ENCODE measurements at places on chromosomes 3 and 15.

- no peak for DNase-seq
Observed at GRCh38 chr3:16928386-16929132, 43.8 kb downstream of the PLCL2 start.

- no peak for DNase-seq
Observed at GRCh38 chr15:96336596-96337364, 6.3 kb downstream of the NR2F2 start.

GRCh38 chr15:101437209-101437608 is 52.3 kb downstream of the PCSK6 start:
- no peak for DNase-seq

DNA sequence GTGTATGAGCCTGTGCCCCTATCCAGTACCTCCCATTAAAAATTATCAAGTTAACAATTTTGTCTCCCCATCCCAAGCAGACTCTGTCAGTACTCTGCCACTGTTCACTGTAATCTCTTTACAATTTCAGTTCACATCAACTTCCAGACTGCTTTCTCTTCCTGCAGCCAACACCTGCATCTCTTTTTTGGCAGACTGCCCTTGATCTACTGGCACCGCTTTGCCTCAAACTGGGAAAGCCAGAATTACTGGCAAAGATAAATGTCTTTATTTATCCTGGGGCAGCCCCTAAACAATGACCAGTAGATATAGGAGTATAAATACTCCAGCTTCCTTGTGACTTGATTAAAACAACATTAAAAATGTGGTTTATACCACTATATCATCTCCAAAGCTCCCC is 494.1 kb downstream of the ZNF385D start:
- no peak for DNase-seq

DNA sequence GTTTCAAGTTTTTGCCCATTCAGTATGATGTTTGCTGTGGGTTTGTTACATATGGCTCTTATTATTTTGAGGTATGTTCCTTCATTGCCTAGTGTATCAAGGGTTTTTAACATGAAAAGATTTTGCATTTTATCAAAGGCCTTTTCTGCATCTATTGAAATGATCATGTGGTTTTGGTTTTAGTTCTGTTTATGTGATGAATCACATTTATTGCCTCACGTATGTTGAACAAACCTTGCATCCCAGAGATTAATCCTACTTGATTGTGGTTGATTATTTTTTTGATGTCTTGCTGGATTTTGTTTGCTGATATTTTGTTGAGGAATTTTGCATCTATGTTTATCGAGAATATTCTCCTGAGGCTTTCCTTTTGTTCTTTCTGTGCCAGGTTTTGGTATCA is 39.4 kb downstream of the TMCO5A start:
- no peak for DNase-seq

DNA sequence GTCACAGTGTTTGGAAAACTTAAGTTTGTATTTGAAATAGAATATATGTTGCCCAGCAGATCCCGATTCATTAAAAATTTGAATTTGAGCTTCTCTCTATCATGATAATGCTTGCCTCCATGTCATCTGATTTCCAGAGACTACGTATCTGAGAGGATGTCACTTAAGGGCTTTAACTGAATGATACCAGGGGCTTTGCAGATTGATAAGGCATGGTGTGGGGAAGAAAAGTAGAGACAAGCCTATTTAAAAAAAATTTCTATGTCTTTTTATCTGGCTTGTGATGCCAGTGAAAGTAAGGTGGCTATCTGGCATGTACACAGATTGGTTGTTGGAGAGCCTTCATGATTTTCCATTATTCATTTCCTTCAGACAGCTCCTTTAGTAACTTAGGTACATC is 72.7 kb downstream of the UBE2E2 start:
- no peak for DNase-seq

GRCh38 chr3:89138048-89138447 is 30.6 kb downstream of the EPHA3 start:
- no peak for DNase-seq

DNA sequence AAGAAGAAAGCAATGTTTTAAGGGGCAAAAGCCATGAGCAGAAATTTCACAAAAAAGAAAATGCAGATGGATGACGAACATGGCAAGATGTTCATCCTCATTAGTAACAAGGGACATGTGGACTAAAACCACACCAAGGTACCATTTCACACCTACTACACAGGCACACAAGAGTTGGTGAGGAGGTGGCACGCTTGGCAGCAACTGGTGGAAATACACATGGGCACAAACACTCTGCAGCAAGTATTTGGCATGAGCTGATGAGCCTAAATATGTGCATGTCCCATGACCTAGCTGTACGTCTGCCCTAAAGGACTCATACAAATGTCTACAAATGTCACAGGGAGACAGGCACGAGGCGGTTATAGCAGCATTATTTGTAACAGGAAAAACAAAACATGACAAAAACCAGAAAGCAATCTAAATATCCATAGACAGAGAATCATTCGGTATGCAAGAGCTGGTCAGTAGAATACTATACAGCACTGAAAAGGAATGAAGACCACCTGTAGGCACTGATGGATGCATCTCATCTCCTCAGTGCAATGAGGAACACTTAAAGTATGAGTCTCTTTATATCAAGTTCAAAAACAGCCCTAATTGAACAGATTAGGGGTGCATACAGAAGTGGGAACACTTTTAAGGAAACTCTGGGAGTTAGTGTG is 11.5 kb upstream of the FBLN2 start:
- DNase-seq, result no peak

DNA sequence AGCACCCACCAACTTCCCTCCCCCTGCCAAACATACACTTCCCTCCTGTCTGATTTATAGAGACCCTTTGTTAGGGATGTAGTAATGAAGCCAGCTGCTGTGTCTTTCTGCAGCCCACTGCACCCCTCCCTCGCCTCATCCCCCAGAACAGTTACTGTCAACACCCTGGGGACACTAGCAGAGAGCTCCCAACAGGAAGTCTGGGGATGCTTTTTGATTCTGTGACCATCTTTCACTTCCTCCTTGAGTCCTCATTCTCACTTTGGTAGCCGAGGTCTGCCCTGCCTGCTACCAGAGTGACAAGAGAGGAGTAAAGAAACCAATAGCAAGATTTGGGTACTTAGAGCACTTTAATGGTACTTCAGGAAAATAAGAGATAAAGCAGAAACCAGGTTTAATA is 201.6 kb downstream of the SATB1 start:
- DNase-seq, result no peak

DNA sequence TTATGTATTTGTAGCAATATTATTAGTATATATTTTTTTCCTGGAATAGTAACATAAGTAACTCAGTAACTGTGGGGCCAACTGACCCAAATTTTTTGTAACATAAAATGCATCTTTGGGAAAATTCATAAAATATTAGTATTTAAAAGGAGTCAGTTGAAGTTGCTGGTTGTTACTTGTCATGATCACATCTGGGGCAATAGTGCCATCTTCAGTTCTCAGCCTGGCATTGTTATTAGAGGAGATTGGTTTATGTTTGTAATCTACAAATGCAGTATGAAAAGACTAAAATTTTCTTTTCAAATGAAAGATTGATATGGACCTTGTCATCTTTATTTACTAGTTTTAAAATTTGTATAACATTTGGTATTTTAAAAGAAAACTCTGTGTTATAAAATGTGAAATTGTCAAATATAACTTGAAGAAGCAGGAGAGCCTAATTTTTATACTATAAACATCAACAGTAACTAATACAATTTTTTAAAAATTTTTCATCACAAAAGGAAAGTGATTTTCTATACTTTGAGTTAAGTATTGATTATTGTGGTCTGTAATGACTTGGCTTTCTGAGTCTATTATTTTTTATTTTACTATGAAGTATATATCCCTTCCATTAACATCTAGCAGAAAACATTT is 38.8 kb upstream of the MLF1 start:
- peak; percentile 14 for DNase-seq

- no peak for DNase-seq
Observed at GRCh38 chr15:36917411-36918267, 182.7 kb downstream of the MEIS2 start.

- DNase-seq, result no peak
Observed at GRCh38 chr15:69060744-69061143, 46.2 kb downstream of the NOX5 start.

DNA sequence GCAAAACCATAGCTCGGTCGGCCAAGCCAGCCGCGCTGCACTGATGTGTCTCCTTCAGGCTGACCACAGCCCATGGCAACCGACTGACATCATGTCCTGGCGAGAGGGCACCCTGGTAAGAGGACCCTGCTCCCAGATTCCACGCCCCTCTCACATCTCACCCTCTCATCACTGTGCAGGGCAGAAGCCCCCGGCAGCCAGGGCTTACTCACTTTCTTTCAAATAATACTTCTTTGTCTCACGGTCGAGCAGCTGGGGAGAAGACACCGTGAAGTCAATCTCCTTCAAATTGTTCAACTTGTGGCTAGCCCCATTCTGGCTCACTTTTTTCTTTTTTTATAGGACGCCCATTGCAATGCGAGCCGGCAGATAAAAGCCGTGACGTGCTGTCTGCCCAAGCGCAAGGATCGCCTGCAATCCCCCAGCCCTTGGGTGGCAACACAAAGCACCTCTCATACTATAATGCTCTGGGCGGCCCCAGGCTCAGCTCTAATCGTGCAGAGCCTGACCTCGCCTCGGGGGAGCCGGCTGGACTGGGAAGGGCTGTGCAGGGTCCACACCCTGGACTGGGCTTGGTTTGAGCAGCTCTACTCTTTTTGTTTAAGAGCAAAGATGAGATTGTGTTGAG is 33.6 kb downstream of the VGLL4 start:
- DNase-seq, result no peak

DNA sequence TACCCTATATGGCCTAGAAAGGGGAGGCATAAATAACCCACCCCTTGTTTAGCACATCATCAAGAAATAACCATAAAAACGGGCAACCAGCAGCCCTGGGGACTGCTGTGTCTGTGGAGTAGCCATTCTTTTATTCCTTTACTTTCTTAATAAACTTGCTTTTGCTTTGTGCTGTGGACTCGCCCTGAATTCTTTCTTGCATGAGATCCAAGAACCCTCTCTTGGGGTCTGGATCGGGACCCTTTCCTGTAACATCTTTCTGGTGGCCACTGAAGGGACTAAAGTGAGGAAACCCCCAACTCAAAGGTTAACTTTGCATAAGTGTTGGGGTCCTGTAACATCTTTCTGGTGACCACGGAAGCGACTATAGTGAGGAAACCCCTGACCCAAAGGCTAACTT is 15.7 kb upstream of the HHATL start:
- no peak for DNase-seq

- no peak for DNase-seq
Observed at GRCh38 chr3:157442729-157443128, 6.1 kb downstream of the PTX3 start.

- DNase-seq, result no peak
Observed at GRCh38 chr15:72888811-72889210, 105.3 kb upstream of the ADPGK start.

- no peak for DNase-seq
Observed at GRCh38 chr3:137987723-137988122, 22.2 kb upstream of the CLDN18 start.

DNA sequence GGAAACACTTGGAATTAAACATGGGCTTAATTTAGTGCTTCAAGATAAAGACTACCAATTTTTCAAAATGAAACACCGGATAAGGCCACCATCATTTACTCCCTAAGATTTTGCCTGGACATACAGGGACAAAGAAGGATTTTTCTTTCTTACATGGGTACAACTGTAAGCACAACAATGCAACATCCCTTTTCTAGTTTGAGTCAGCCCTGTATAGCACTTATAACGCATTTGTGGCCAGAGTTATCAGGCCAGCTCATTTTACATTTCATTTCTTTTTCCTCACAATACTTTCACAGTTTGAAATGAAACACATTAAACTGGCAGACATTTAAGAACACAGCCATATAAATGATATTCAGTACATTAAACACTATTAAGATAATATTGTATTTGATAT is 9.8 kb upstream of the SUCNR1 start:
- no peak for DNase-seq

GRCh38 chr3:162498626-162499025 is 1002.0 kb downstream of the OTOL1 start:
- no peak for DNase-seq

- peak; percentile 16 for DNase-seq
Observed at GRCh38 chr15:71357321-71357732, 242.1 kb downstream of the THSD4 start.

DNA sequence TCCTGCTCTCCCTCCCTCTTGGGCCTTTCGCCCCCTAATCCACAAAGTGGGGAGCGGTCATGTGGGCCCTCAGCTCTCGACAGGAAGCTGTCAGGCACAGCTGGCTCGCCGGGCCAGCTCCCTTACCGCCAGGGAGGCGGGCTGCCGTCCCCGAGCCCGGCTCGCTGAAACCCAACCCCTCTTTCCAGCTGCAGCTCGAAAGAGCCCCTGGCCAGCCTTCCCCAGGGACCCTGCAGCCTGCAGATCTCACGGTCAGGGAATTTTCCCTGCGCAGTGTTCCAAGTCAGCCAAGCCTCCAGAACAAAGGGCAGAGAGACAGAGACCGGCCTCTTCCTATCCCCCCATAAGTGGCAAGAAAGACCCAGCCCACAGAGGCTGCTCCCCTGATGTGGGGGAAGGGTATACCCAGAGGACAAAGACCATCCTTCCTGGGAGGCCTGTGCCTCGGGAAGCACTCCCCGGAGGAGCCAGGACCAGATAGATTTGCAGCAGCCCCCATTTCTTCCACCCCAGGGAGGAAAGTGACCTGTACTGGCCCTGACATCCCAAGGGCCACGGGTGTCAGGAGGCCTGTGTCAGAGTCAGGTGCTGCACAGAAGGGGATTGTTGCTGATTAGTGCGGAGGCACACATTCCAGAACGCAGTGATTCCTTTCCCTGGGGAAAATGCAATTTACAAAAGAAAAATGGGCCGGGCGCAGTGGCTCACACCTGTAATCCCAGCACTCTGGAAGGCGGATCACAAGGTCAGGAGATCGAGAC is 32.6 kb downstream of the MAGEF1 start:
- DNase-seq, result no peak

DNA sequence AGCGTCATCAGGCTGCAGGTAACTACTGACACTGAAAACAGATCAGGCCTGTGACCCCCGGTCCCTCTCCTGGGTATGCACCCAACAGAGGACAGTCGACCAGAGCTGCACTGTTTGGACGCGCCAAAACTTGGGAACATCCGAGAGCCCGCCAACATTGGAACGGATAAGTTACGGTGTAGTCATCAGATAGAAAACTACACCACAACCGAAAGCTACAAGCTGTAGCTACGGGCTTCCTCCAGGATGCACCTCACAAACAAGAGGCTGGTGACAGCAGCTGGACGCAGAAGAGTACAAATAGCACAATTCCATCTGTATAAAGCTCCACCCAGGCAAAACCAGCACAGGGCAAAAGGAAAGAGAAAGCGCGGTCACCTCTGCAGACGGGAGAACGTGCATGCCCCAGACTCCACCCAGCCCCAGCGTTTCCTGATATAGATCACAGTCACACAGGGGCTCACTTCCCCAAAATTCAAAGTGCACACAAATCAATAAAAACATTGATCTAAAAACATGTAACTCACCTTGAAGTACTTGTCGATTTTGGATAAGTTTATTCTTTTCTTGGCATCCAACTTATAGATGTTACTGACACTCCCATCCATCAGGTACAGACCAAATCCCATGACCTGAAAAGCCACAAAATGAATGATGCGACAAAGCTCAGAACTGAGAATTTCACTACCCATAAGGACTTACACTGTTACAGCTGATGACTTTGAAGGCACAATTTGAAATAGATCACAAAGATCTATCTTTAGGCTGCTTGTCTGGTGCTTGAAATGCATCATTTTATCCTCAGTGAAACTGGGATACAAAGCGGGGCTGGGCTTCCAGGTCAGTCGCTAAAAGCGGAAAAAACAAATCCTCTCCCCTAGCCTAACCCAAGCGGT is 43.3 kb downstream of the CYFIP1 start:
- DNase-seq, result no peak

- DNase-seq, result no peak
Observed at GRCh38 chr15:74788683-74789151, 6.8 kb downstream of the CSK start.

GRCh38 chr3:64685800-64686445 is 1.9 kb downstream of the ADAMTS9 start:
- DNase-seq, result peak; percentile 94
